Tibial artery (tissue), 4 donors: ENCODE measurements at places on chromosomes 2 and 18.

DNA sequence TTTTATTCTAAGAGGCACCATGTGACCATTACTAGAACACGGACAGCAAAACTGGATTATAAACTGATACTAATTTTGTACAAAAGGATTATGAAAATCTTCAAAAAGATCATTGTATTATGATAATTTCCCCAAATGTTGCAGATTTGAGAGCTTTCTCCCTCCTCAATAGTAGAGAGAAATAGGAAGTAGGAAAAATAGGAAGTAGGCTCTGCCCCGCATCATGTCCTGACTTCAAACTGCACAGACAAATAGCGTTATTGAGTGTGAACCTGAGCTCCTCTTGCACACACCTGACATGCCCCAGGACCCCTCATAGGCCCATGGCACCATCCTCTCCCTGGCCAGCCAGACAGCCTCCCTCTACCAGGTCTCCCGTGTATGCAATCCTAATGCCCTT lies 25.4 kb downstream of the CHRNA1 start:
- DNase-seq: no peak
- no peak overlapping the region for H3K4me3 ChIP-seq
- H3K27ac ChIP-seq: no peak overlapping the region
- H3K27me3 ChIP-seq: no peaks in the 10 kb centered on the region
- no peaks in the 10 kb centered on the region for H3K4me1 ChIP-seq
- no peaks in the 10 kb centered on the region for H3K36me3 ChIP-seq

DNA sequence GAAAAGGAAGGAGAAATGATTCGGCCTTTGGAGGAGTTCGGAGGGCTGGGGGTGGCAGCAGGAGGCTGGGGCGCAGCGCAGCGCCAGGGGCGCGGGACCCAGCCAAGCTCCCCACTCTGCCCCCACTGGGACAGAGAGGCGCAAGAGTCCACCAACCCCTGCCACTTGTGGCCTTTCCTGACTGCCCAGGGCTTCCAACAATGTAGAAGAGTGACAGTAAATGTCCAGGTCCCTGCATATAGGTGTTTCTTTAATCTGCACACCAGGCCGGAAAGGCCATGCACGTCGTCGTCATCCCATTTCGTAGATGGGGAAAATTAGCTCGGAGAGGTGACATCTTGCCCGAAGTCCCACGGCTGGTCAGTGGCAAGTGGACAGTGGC lies 96.6 kb downstream of the INHBB start:
- no peaks in the 10 kb centered on the region for H3K27me3 ChIP-seq
- peak overlapping the region; percentile 6 for H3K27ac ChIP-seq
- peak overlapping the region; percentile 47 for H3K4me3 ChIP-seq
- no peak for DNase-seq
- H3K4me1 ChIP-seq: peaks cover 16% of the 10 kb centered on the region

GRCh38 chr2:71603851-71604725 lies 150.7 kb downstream of the DYSF start:
- no peak overlapping the region for H3K4me3 ChIP-seq
- H3K4me1 ChIP-seq: no peaks in the 10 kb centered on the region
- peaks cover 2% of the 10 kb centered on the region for H3K36me3 ChIP-seq
- DNase-seq: peak; percentile 54
- H3K27ac ChIP-seq: no peak overlapping the region
- no peaks in the 10 kb centered on the region for H3K27me3 ChIP-seq

DNA sequence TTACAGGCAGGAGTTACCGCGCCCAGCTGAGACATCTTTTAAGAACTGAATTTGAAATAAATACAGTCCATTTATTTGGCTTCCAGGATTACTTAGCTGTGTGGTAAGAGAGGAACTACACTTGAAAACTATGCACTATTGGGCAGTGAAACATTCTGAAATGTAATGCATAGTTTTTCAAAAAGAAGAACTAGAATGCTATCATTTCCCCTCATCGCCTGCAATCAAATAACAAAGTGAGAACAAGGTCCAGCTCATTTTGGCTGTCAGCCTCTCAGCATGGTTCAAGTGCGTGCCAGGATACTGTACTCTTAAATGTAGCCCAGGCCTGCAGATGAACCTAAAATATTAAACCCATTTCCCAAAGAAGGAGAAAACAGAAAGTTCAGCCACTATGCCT lies 76.6 kb upstream of the ARL5A start:
- no peak for DNase-seq
- H3K4me3 ChIP-seq: no peak overlapping the region
- no peaks in the 10 kb centered on the region for H3K36me3 ChIP-seq
- no peaks in the 10 kb centered on the region for H3K27me3 ChIP-seq
- no peak overlapping the region for H3K27ac ChIP-seq
- H3K4me1 ChIP-seq: no peaks in the 10 kb centered on the region

DNA sequence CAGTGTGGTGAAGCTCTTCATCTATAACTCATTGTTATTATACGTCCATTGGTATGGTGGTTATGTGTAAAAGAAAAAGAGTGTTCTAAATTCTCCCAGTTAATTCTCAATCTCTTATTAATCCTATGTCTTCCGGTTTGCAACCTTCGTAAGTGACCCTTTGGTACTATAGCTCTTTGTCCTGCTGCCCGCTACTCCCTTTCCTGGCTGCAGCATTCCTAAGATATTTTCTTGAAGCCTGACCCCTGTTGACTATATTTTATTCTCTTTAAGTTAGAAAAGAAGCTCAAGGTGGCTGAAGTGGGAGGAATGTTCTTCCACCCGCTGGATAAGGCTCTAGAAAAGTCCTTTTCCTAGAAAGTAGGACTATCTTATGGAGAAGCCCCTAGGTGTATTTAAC lies 684.8 kb downstream of the SOCS6 start:
- H3K27ac ChIP-seq: no peak overlapping the region
- H3K4me1 ChIP-seq: no peaks in the 10 kb centered on the region
- H3K36me3 ChIP-seq: no peaks in the 10 kb centered on the region

DNA sequence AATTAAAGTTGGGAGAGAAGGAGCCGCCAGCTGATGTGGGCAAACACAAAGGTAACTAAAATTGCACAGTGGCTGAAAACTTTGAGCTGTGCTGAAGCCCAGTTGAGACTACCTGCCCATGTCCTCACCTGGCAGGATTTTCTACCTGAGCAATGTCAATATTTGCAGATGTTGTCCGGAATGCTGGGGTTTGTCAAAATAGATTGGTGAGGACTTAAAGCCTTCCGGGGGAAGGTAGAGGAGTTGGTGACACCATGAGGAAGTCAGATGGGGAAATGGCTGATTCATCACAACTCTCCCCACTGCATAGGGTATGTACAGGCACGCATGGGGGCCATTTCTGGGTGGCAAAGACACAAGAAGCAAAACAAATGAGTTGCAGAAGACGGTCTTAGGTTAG lies 114.9 kb downstream of the ALK start:
- H3K27ac ChIP-seq: no peak overlapping the region
- no peaks in the 10 kb centered on the region for H3K36me3 ChIP-seq
- no peaks in the 10 kb centered on the region for H3K27me3 ChIP-seq
- no peak for DNase-seq
- no peaks in the 10 kb centered on the region for H3K4me1 ChIP-seq

- no peak overlapping the region for H3K4me3 ChIP-seq
- no peak for DNase-seq
- no peak overlapping the region for H3K27ac ChIP-seq
- no peaks in the 10 kb centered on the region for H3K36me3 ChIP-seq
- no peaks in the 10 kb centered on the region for H3K4me1 ChIP-seq
These were observed 194.7 kb upstream of the PXDN start for GRCh38 chr2:1938986-1939385.

DNA sequence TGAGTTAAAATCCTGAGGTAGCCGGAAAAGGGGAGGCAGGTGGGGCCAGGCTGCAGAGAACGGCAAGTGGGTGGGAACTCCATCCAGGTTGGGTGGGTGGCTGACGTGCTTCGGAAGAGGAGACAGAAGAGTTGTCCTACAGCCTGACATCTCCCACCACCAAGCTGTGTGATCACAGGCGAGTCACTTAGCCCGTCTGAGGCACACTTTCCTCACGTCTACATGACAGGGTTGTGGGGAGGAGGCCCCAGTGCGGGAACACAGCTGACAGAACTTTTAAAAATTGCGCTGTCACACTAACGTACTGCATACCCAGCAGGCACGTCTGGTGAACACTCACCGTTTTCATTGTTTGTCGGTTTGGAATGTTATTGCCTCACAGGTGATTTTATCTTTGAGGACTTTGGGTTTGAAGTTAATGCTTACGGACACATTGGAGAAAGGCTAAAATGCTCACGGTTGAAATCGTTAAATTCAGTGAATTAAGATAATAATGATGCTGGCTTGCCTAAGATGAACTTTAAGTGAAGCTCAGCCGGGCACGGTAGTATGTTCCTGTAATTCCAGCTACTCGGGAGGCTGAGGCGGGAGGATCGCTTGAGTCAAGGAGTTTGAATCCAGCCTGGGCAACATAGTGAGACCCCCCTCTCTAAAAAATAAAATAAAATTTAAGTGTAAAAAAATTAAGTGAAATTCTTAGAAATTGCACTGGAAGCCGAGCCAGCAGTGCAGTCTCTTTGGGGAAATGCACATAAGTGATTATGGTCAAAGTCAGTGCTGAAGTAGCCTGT lies 8.9 kb downstream of the EMILIN2 start:
- no peak for DNase-seq
- H3K27ac ChIP-seq: peak overlapping the region; percentile 35
- H3K4me3 ChIP-seq: no peak overlapping the region
- no peaks in the 10 kb centered on the region for H3K27me3 ChIP-seq
- peaks cover 9% of the 10 kb centered on the region for H3K4me1 ChIP-seq

- H3K36me3 ChIP-seq: no peaks in the 10 kb centered on the region
- no peak overlapping the region for H3K4me3 ChIP-seq
- no peak overlapping the region for H3K27ac ChIP-seq
- H3K27me3 ChIP-seq: no peaks in the 10 kb centered on the region
- no peak for DNase-seq
These were observed 14.5 kb upstream of the DSC3 start for GRCh38 chr18:31057051-31057450.

GRCh38 chr2:118312969-118313756 lies 224.9 kb downstream of the INSIG2 start:
- H3K27ac ChIP-seq: no peak overlapping the region
- H3K4me1 ChIP-seq: no peaks in the 10 kb centered on the region
- no peak overlapping the region for H3K4me3 ChIP-seq
- H3K27me3 ChIP-seq: no peaks in the 10 kb centered on the region

- no peak for DNase-seq
- no peaks in the 10 kb centered on the region for H3K27me3 ChIP-seq
- no peak overlapping the region for H3K27ac ChIP-seq
- H3K36me3 ChIP-seq: peaks cover 51% of the 10 kb centered on the region
These were observed 97.2 kb downstream of the SP100 start for GRCh38 chr2:230512955-230513748.

GRCh38 chr18:32542221-32542798 lies 71.6 kb upstream of the GAREM1 start:
- H3K36me3 ChIP-seq: no peaks in the 10 kb centered on the region
- DNase-seq: no peak
- H3K4me1 ChIP-seq: no peaks in the 10 kb centered on the region
- no peaks in the 10 kb centered on the region for H3K27me3 ChIP-seq

- H3K27me3 ChIP-seq: peaks cover 19% of the 10 kb centered on the region
- no peaks in the 10 kb centered on the region for H3K36me3 ChIP-seq
- DNase-seq: no peak
- no peak overlapping the region for H3K4me3 ChIP-seq
- H3K27ac ChIP-seq: no peak overlapping the region
These were observed 378.3 kb downstream of the MTX2 start for GRCh38 chr2:176647325-176648165.

- H3K27me3 ChIP-seq: no peaks in the 10 kb centered on the region
- no peak overlapping the region for H3K4me3 ChIP-seq
- H3K27ac ChIP-seq: no peak overlapping the region
- no peak for DNase-seq
These were observed 157.0 kb downstream of the DOCK10 start for GRCh38 chr2:224885291-224885690.

GRCh38 chr2:98896416-98896815 lies 39.6 kb downstream of the CRACDL start:
- no peaks in the 10 kb centered on the region for H3K4me1 ChIP-seq
- no peak overlapping the region for H3K27ac ChIP-seq
- no peaks in the 10 kb centered on the region for H3K27me3 ChIP-seq

- H3K4me1 ChIP-seq: no peaks in the 10 kb centered on the region
- H3K27ac ChIP-seq: peak overlapping the region; percentile 41
- no peaks in the 10 kb centered on the region for H3K27me3 ChIP-seq
- no peaks in the 10 kb centered on the region for H3K36me3 ChIP-seq
These were observed 102.2 kb upstream of the KCTD1 start for GRCh38 chr18:26650310-26651268.

- no peaks in the 10 kb centered on the region for H3K36me3 ChIP-seq
- H3K27me3 ChIP-seq: no peaks in the 10 kb centered on the region
- DNase-seq: no peak
- H3K27ac ChIP-seq: peak overlapping the region; percentile 17
These were observed 8.7 kb upstream of the KIAA2012 start for GRCh38 chr2:202064171-202064880.

DNA sequence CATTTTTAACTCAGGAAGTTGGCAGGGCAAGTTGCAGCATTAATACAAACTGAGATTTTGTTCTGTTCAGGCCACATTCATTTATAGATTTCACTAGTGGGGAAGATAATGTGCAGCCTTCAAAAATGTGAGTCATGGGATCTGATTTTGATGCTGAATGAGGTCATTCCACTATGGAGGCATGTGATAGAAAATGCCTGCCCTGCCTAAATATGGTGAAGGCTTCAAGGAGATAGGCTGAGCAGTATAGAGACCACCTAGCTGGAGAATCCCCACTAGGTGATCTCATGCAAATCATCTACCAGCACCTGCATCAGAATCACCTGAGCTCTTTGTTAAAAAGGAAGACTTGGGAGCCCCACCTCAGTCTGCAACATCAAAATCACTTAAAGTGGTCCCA lies 43.7 kb downstream of the PAX3 start:
- H3K36me3 ChIP-seq: no peaks in the 10 kb centered on the region
- H3K4me3 ChIP-seq: no peak overlapping the region
- no peaks in the 10 kb centered on the region for H3K4me1 ChIP-seq
- H3K27me3 ChIP-seq: no peaks in the 10 kb centered on the region
- DNase-seq: no peak
- H3K27ac ChIP-seq: no peak overlapping the region

DNA sequence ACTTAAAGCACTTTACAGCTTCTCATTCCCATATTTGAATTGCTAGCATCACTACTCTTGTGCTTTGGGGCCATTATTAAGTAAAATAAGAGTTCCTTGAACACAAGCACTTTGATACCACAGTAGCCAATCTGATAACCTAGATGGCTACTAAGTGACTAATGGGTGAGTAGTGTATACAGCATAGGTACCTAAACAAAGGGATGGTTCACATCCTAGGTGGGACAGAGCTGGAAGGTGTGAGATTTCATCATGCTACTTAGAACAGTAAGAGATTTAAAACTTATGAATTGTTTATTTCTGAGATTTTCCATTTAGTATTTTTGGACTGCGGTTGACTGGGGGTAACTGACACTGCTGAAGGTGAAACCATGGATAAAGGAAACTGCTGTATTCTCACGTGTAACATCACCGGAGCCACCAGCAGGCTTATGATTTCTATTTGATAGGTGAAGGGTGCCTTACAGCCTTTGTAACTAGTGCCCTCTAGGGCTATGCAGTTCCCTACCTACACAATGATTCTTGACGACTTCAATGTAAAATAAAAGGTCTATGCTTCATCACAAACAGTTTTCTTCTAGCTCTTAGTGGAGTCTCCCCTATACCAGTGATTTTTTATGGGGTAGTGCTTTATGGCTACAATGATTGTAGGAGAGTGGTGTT lies 22.1 kb upstream of the CRIM1 start:
- H3K27ac ChIP-seq: no peak overlapping the region
- H3K4me3 ChIP-seq: no peak overlapping the region
- DNase-seq: no peak
- H3K27me3 ChIP-seq: no peaks in the 10 kb centered on the region
- H3K36me3 ChIP-seq: no peaks in the 10 kb centered on the region
